Right ventricle myocardium superior (tissue), 1 donor: ENCODE measurements at places on chromosomes 2 and 18.

- no peak for DNase-seq
Measured at GRCh38 chr2:110105608-110106467, 9.8 kb downstream of the MALL start.

GRCh38 chr2:170202437-170202836, 24.5 kb downstream of the MYO3B start:
- no peak for DNase-seq

GRCh38 chr2:25389161-25389560, 47.4 kb upstream of the DNMT3A start:
- no peak for DNase-seq

- DNase-seq, result no peak
Measured at GRCh38 chr2:159262226-159262625, 24.3 kb downstream of the WDSUB1 start.

- no peak for DNase-seq
Measured at GRCh38 chr2:2639251-2640139, 308.4 kb upstream of the MYT1L start.

- no peak for DNase-seq
Measured at GRCh38 chr2:62465039-62465740, 40.8 kb downstream of the TMEM17 start.

DNA sequence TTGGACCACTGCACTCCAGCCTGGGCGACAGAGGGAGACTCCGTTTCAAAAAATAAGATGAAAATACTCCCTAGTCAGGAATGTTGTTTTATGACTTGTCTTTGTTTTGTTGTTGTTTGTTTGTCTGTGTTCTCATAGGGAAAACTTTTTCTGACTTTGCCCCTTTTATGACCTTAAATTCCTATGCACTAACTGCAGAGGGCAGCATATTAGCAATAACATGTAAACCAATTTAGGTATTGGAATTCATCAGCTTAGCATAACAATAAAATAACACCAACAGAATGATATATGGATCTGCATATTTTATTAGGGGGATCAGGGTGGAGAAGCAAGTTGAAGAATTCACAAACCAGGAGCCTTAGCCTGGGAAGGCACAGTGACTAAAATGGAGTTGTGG, 631.5 kb downstream of the SUCLG1 start:
- no peak for DNase-seq

DNA sequence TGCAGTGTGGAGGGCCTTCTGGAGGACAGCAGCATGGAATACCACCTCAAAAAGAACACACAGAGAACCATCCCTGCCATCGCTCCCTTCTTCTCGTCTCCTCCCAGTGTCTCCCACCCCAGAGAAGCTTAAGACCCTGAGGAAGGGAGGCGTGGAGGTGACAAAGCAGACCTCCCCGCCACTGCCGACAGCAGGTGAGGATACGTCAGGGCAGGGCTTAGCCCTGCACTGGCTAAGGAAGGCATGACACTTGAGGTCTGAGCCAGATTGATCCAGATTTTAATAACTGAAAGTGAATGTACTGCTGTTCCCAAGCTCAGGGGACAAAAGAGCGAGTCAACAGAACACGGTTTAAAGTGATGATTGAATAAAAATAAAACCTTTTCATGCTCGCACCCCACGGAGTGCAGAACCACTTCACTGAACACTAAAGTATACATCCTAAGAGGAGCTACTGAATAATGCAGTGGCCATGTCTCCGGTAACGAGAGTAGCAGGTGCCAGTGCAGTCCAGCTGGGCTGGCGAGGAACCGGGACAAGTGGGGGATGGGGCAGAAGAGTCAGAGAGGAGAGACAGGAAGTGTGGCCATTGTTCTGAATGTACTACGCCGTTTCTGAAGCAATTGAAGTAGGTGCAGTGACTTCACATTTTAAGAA, 391.0 kb downstream of the CDH2 start:
- no peak for DNase-seq

- no peak for DNase-seq
Measured at GRCh38 chr2:240631548-240632305, 6.4 kb downstream of the GPR35 start.

DNA sequence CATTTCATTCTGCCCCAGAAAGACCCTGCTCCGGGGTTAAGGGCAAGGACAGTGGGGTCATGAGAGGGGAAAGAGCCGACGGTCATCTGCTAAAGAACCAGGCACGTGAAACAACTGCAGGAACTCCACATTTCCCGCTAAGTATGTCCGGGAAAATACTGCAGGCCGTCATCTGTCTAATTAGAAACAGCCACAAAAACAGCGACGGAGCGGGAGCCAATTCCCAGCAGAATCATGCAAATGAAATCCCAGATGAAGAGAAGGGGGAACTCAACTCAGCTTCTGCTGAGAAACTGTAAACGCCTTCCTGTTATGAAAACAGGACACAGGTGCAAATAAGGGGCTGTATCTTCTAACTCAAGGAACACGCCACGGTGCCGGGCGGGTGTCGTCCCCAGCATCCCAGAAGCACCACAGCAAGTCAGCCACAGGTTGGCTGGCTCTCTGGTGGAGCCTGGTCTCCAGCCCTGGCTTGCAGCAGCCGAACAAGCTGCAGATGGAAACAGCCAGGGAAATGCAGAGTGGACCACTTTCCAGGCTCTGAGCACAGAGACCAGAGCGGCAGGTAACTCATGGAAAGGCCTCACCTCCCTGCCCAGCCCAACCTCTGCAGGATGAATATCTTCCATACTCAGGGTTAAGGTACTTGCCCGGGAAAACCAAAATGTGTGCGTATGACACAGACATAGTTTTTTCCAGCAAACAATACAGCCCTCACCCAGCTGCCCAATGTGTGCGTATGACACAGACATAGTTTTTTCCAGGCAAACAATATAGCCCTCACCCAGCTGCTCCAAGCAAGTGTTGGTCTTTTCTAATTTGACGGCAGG, 28.9 kb downstream of the PXDN start:
- peak; percentile 47 for DNase-seq

- no peak for DNase-seq
Measured at GRCh38 chr2:241675885-241676284, 10.7 kb downstream of the DTYMK start.

DNA sequence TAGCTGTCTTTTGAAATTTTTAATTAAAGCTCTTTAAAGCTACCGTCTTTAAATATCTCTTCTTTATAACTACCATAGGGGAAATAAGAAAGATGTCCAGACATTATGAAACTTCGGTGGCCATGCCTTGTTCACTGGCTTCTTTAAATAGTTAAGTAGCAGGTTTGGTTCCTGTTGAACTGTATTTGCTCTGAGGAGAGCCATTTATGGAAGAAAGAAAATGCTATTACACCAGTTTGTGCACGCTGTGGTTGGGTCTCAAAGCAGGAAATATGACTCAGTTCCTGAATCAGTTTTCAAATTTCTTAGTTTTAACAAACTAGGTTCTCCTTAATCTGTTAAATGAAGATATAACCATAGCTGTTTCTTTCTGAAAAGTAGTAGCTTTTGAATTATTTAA, 12.2 kb downstream of the ARPC2 start:
- no peak for DNase-seq

DNA sequence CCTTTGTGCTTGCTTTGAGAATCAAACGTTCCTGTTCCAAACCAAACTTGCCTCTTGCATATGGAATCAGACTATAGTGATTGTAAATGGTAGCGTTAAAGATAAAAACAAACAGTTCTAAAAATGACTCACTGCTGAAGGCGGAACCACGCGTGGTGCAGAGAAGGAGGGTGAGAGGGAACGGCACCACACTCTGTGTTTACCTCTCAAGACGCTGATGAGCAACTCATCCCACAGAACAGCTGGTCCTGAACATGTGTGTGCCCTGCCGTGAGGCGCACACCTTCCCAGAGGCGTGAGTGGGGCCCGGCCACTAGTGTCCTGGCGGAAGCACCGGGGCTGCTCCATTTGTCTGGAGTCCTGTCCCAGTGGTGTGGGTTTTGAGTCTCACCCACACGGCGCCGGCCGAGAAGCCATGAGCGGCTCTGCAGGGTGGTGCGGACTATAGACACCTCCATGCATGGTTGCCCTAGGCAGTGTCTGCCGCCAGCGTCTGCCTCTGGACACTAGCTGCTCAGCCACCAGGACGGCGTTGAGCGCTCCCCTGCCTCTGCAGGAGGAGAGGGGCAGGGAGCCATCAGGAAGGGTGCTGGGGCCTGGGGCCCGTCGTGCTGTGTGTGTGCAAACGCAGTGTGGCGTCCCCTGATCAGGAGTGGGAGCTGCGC, 52.1 kb downstream of the NFATC1 start:
- DNase-seq, result no peak

DNA sequence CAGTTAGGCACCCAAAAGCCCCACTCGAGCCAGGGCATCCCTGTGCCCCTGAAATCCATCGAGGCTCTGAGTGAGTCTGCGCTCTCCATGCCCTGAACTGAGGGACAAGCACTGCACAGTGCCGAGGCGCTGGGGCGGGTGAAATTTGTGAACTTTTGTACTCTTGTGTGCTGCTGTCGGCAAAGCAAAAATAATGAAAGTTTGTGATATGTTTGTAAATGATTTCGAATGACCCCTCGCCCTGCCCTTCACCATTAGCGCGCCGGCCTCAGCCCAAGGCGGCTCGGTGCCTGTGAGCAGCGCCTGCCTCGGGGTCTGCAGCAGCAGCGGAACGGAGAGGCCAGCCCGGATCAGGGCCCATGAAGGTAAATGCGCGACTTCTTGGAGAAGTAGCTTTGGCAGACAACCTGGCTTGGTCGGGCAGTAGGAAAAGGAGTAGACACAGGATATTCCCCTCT, 1.8 kb upstream of the HOXD4 start:
- no peak for DNase-seq

GRCh38 chr2:202545523-202545922, 89.2 kb upstream of the FAM117B start:
- DNase-seq, result no peak

DNA sequence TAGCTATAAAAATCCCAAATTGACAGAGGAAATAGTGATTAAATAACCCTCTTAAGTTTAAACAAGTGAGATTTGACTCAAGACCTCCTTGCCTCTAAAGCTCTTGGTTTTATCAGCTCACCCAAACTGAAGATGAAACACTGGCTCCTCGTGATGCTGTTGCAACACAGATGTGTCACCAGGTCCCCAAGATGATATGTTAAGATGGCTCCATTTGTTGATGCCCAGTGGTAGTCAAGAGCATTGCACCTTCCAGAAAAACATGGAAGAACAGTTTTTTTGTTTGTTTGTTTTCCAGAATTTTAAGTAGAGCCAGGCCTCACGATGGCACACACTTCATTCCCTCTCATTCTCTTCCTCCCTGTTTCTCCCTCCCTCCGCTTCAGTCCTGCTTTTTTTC, 399.8 kb downstream of the TXNL1 start:
- no peak for DNase-seq

DNA sequence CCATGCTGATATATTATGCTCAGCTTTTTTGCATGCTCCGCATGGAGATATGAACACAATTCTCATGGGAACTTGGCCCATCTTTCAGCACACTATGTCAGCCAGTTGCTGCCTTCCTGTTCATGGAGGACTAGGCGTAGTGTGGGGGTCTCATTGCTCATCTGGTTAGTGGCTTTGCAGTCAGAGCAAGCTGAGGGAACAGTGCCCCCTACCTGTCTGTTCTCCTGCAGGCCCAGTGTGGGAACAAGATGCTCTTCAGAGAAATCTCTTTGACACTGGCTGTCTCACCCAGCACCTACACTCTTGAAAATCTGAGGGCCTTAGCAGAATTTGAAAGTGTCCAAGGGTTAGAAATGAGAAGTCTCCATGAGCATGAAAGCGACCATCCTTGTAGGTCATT, 47.1 kb downstream of the SPTBN1 start:
- no peak for DNase-seq

- DNase-seq, result no peak
Measured at GRCh38 chr2:196607073-196607472, 32.4 kb upstream of the CCDC150 start.

- no peak for DNase-seq
Measured at GRCh38 chr18:23105030-23105429, 30.3 kb upstream of the CABLES1 start.

GRCh38 chr18:75072672-75073371, 136.1 kb downstream of the PTGR3 start:
- DNase-seq, result no peak

- DNase-seq, result no peak
Measured at GRCh38 chr2:66327066-66327740, 107.7 kb upstream of the MEIS1 start.

- no peak for DNase-seq
Measured at GRCh38 chr2:58631986-58632385, 390.9 kb upstream of the FANCL start.
